NCI-H510A (cell line): ENCODE measurements at places on chromosomes 5 and 9.

- no peak for DNase-seq
These were observed 26.4 kb upstream of the F2R start for GRCh38 chr5:76689321-76690036.

GRCh38 chr5:175874462-175875139 is 3.2 kb downstream of the CPLX2 start:
- no peak for DNase-seq

GRCh38 chr5:94313188-94313587 is 305.2 kb downstream of the KIAA0825 start:
- DNase-seq, result no peak

DNA sequence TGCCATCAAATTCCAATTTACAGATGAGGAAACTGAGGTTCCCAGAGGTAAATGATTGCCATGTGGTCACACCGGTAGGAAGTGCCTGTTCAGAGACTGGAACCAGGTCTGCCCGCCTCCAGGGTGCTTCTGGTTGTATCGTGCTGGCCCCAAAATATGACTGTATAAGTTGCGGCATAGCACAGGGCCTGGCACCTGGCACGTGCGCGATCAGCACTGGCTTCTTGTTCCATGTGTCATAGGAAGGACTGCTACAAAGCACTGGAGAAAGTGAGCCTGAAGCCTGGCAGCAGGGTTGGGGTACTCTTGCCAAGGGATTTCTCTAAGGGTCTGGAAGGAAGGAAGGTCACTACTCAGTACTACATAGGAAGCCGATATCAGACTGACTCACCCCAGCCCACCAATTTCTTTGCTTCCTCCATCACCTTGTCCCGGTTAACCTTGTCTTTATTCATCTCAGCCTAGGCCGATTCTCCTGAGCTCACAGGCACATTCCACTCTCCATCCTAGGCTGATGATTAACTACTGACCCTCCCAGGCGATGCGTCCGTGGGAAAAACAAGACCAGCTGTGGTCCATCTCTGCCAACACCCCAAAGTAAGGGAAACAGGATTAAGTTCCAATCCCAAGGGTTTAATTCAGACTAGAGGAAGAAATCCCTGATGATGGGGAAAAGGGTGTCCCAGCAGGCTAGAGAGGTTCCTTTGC is 1.8 kb downstream of the HRH2 start:
- DNase-seq, result no peak

GRCh38 chr5:87572090-87572489 is 159.4 kb upstream of the CCNH start:
- no peak for DNase-seq

DNA sequence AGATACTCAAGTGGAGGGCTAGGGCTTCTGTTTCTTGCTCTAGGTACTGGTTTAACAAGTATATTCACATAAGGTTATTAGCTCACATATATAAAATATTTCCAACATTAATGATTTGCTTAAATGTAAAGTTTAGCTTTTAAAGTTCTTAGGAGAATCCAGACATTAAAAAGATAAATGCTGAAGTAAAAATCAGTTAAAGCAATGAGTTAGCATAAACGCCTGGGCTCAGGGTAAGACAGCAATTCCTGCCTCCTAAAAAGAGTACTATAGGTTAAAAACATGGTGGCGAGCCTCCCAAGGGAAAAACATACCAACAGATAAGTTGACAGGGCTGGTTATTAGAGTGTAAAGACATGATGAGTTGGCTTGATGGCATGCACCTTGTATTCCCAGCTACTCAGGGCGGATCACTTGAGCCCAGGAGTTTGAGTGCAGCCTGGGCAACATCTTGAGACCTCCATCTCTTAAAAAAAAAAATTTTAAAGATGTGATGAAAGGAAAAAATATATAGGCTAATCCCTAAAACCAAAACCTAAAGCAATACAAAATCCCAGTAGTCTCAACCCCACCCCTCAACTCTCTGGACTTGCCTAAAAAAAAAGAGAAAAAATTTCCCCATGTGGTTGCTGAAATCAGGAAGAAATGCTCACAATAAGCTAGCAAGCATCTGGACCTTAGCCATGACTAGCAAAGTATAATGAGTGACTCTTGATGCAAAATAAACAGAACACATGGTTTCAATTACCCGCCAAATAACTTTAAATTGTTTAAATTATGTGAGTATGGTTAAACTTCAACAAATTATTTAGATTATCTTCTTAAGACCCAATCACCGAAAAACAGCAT is 3.6 kb downstream of the GOLPH3 start:
- DNase-seq, result no peak

GRCh38 chr5:107356891-107357290 is 313.8 kb downstream of the EFNA5 start:
- no peak for DNase-seq

DNA sequence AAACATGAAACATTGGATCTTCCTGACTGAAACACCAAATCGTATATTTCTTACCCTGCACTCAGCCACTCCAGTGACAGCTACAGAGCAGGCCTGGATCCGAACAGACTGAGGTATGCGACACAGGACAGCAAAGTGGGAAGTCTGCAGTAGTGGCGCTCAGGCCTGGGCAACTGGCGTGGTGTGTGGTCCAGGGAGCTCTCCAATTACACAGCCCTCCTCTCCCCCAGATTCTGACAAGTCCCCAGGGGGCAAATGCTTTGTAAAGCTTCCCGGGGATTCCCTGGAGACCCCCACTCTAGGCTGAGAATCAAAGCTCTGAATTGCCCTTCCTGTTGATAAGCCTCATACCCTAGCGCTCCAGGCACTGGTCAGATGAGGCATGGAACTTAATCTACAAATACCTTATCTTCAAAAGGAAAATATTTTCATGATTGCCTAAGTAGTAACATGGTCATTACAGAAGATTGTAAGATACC is 104.8 kb upstream of the ERCC6L2 start:
- no peak for DNase-seq

- peak; percentile 35 for DNase-seq
These were observed 74.5 kb upstream of the BARHL1 start for GRCh38 chr9:132507670-132508469.

- DNase-seq, result no peak
These were observed 337.5 kb downstream of the ZSWIM6 start for GRCh38 chr5:61669531-61669930.

DNA sequence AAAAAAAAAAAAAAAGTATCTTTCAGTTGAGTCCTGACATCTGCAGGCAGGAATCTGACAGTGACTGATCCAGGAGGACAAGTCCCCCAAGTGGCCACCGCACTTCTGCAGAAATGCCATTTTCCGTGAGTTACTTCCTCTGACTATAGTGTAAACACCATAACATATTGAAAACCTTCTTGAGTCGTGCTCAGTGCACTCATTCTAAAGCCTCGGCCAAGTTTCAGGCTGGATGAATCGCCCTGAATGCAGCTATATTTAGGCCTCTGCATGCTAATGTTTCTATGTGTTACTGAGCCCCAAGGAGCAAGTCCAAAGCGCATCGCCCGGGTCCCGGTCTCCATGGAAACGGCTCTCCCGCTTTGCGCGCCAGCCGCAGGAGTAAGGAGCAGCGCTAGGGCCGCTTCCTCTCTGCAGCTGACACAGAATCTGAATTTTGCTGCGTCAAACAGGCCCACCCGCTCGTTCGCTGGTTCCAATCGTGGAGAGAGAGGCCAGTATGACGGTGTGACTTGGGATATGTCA is 335.4 kb downstream of the MSX2 start:
- peak; percentile 46 for DNase-seq

DNA sequence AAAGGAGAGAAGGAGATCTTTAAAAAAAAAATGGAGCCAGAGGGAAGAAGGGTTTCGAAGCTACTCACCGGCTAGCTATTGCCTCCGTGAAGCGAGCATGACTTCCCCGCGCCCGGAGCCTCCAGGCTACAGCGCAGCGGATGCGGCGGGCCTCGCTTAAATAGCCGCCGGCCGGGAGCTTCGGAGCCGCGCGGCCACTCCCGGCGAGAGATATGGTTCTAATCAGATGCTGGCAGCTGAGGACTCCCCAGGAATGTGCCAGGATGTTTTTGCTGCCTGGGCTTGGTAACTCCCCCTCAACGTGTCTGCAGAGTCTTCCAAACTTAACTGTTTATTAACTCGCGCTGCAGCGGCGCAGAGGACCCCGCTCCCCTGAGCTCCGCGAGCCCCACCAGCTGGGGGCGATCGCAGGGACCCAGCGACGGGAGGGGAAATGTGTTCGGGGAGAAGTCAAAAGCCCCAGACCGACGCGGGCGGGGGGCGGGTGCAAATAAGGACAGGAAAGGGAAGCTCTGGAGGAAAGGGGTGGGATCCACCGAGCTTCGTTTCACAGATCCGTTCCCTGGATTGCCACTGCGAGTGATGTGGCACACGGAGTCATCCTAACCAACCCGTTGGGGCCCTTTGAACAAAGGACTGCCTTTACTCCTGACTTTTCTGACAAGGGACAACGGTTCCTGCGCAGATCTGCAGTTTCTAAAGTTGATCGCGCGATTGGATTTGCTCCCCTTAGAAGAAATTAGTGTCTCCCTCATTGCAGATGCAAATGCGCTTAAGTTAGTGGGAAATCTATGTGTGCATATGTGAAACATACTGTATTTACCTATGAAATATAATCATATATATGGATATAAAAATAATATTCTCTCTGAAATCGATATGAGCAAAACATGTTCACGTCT is at the start of gene DAB2:
Gene DAB2 (minus strand): TSS at position 245 of the 902 bp plus-strand sequence. CDS start 30,660 bp downstream, outside the sequence.
- DNase-seq, result no peak

DNA sequence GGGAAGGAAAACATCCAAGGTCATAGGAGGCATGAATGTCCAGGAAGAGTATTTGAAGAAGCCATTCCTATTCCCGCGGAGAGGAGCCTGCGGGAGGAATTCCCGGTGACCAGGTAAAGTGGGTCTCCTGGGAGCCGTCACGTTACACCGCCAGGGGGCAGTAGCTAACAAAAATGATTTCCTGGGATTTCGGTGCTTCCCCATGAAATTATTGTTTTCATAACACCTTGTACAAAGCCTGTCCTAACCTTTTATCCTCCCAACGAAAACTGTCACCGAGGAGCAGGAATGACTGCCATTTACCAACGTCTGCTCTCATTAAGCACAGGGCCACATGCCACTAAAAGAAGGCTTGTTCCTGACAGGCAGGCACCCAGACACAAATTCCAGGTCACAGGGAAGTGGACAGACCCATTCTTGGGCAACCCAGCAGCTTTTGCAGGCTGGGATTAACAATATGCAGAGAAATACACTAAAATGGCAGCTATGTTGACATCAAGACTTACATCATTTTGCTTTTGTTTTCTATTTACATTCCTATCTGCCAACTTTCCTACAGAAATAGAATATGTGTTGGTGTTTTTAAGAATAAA is 41.2 kb upstream of the CTSL start:
- DNase-seq, result no peak

DNA sequence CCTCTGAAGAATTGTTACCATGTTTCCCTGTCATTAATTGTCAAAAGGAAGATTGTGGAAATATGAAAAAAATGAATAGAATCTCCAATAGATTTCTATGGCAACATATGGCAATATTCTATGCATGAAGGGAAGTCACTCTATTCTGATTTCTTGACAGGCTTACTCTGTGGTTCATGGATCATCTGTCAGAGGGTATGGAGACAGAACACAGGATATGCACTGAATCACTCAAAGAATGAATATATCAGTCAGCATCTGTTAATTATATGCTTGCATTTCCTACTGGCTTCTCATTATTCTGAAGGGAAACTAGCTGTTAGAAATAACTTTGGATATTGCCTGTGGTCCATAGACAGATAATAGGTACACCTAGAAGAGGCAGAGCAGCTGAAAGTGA is 918.9 kb downstream of the DTWD2 start:
- DNase-seq, result no peak

DNA sequence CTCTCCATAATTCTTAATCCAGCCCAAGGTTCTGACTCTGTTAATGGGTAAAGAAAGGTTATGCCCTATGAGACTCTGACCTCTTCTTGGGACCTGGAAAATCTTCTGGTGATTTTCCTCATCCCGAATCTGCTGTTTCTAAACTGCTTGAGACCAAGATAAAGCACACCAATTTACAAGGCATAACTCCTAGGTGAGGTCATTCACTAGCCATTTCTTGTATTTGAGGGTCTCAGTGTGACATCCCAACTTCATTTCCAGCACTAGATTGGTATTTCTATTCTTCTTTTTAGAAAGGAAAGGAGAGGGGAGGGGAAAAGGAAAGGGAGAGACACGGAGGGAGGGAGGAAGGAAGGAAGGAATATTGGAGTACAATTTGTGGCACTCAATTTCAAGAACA is 51.6 kb downstream of the SLC1A1 start:
- no peak for DNase-seq

DNA sequence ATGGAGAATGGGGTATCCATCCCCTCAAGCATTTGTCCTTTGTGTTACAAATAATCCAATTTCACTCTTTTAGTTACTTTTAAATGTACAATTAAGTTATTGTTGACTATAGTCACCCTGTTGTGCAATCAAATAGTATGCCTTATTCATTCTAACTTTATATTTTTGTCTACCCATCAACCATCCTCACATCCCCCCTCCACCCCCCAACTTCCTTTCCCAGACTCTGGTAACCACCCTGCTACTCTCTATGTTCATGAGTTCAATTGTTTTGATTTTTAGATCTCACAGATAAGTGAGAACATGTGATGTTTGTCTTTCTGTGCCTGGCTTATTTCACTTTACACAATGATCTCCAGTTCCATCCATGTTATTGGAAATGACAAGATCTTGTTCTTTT is 15.4 kb upstream of the RANBP17 start:
- DNase-seq, result no peak

DNA sequence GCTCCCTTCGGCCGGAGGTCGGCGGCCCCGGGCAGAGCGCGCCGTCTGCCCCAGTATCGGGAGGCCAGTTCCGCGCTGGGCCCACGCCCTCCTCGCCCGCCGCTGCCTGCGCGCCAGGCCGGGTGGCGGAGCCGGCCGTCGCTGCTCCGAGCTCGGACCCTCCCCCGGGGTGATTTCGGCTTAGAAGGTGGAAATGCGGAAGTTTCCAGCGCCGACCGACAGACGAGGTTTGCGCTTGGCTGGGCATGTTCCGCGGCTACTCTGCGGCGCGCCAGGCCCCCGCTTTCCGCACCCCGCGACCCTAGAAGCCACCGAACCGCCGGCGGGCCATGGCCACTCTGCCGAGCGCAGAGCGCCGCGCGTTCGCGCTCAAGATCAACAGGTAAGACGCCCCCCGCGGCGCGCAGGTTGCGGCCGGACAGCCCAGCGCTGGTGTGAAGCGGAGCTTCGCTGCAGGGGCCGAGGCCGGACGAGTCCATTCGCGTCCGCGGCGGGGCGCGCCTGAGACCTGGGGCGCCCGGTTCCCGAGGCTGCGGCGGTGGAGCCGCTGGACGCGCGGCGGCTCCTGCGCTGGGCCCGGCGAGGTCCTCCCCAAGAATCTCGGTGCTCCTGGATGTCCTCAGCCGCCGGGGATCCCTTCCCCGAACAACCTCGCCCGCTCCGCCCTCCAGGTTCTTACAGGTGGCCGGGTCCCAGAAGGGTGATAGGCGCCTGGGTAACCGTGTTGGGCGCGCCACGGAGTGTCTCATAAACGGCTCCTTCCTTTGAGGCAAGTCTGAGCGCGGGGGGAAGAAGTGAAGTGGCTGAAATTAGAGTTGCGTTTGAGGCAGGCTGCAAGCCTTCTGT is at the start of gene DOCK8:
Gene DOCK8 (plus strand): TSS at position 218 of the 846 bp plus-strand sequence. CDS start 112 bp downstream, at position 330.
- DNase-seq, result peak; percentile 27

- DNase-seq, result no peak
These were observed 296.5 kb downstream of the MAST4 start for GRCh38 chr5:66892716-66893115.

GRCh38 chr5:82130602-82131001 is 147.6 kb downstream of the RPS23 start:
- DNase-seq, result no peak

- DNase-seq, result no peak
These were observed 114.0 kb downstream of the CARTPT start for GRCh38 chr5:71832812-71833715.
